ENCODE measurements at places on chromosomes 3 and 15.

DNA sequence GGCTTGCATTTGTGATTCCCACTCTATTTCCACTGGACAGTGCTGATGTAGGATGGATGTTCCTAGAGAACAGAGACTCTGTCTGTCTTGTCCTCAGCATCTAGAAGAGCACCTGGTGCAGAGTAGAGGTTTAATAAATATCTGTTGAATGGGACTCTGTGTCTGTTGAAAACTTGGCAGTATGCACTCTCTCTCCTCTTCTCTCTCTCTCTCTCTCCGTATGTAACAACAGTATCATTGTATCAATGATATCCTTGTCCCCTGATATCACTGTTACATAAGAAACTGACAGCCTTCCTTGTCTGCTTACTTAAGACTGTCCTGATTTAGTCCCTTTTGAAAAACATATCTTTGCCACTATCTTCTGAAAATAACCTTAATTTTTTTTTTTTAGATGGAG, 24.3 kb upstream of the MGLL start:
- DNase-seq = no peak

DNA sequence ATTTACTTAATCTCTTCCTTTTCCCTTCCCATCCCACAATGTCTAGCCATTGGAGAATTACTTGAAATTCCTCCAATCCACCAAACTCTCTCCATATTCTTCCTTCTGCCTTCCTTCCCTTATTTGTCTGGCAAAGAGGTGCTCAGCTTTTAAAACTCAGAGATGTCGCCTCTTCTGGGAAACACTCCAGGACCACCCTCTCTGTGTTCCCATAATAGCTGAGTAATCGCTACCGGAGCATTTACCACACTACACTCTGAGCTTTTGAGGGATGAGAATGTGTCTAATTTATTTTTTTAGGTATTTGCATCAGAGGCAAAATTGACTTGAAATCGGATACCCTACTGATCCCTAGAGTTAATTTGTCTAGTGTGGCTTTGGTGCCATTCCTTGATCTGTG, 245.7 kb upstream of the TPRG1 start:
- no peak for DNase-seq

DNA sequence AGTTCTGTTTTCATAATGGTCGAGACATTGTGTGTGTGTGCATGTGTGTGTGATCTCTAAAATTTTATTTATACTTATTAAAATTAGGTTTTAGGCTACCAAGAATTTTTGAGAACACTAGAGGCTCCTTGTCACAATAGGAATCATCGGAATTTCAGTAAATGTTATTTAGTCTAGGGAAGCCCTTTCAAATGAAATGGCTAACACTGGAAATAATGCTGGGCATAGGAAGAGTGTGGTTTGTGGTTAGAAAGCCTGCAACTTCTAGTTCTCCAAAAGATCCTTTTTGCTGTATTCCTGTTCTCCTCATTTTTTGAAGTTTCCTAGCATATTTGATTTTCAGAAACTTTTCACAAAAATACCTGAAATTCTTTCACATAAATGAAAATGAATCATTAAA, 92.5 kb upstream of the MBNL1 start:
- no peak for DNase-seq

DNA sequence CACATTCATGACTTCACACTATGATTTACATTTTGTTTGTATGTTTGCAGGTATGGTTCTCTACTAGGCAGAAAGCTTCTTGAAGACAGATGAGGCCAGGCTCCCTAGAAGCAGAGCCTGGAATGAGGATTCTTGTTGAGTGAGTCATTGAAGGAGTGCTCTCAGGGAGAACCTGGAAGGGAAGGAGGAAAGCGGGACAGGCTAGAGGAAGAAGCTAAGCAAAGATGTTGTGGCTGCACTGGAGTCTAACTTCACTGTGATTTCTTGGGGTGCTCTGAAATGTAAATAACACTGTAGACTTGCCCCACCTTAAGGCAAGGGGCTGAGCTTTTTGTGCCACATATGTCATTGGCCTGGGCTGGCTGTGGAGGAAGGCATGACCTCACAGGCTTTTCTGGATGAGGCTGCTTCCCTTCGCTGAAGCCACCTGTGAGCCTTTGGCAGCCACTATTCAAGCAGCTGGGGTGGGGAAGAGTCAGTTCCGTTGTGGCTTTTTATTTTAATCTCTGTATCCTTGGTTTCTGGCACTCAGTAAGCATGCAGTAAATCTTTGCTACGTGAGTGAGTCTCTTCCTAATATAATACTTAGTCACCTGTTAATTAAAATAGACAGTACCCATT, 307.3 kb downstream of the SV2B start:
- DNase-seq = no peak

- DNase-seq = no peak
These were observed 59.0 kb downstream of the CHCHD6 start for GRCh38 chr3:126763035-126763434.

DNA sequence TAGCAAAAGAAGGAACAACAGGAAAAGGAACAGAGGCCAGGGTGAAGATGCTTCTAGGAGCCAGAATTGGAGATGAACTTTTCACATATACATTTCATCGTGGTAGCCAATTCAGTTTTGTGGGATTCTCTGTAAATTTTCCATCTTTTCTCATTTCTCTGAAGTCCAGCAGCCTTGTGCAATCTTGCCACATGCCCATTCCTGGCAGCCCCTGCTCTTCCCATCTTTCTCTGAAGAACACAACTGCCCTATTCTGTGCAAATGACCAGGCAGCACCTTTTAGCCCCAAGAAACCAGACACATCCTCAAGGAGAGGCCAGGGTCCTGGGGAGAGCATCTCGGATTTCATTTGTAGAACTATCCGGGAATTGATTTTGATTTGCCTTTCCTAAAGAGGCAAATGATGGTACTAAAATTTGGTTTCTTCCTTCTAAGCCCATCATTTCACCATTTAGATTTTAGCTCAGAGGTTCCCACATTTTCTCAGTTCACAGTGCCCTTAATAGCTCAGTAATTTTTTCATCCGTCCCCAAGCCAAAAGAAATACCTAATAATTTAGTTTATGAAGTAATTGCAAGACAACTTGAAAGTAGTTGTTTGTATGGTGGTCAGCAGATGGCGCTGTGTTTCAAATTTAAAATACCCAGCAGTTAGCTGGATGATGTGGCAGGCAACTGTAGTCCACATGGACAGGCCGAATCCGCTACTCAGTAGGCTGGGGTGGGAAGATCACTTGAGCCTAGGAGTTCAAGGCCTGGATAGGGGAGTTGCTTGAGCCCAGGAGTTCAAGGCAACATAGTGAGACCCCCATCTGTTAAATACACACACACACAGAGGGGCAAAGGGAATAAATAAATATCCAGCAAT, 61.3 kb upstream of the ACKR4 start:
- peak; percentile 10 for DNase-seq

DNA sequence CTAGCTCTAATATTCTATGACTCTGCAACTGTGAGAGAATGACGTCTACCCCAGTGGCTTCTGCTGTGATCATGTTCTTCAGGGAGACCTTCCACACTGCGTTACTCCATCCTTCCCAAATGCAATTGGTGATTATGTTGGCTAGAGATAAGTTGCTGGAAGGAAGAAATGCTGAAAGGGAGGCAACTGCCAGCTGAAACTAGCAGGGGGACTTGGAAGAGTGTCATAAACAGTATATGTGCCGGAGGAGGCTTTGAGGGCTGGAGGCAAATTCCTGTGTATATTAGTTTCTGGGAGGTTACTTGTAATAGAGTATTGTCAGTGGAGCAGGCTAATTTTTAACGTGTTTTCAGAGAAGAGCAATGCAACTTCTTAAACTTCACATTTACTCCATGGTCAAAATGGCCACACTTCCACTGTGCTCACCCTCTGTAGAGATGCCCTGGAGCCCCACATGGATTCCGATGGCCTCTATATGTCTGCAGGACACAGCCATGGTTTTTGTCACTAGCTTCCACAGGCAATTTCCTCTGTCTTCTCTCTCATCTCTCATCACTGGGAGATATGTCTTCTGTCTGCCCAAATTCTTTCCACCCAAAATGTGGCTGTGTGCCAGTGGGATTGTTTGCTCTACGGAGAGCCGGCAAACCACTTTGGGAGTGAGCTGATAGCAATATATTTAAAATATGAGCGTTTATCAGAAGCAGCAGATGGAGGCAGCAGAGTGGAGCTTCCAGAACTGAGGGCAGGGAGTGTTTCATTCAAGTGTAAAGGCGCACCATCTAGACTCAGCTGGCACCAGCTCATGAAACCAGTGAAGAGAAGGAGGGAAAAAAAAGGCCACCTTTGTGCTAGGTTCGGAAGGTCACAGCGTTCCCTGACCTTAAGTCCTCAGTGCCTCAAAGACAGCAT, 13.3 kb upstream of the CD47 start:
- DNase-seq = no peak

DNA sequence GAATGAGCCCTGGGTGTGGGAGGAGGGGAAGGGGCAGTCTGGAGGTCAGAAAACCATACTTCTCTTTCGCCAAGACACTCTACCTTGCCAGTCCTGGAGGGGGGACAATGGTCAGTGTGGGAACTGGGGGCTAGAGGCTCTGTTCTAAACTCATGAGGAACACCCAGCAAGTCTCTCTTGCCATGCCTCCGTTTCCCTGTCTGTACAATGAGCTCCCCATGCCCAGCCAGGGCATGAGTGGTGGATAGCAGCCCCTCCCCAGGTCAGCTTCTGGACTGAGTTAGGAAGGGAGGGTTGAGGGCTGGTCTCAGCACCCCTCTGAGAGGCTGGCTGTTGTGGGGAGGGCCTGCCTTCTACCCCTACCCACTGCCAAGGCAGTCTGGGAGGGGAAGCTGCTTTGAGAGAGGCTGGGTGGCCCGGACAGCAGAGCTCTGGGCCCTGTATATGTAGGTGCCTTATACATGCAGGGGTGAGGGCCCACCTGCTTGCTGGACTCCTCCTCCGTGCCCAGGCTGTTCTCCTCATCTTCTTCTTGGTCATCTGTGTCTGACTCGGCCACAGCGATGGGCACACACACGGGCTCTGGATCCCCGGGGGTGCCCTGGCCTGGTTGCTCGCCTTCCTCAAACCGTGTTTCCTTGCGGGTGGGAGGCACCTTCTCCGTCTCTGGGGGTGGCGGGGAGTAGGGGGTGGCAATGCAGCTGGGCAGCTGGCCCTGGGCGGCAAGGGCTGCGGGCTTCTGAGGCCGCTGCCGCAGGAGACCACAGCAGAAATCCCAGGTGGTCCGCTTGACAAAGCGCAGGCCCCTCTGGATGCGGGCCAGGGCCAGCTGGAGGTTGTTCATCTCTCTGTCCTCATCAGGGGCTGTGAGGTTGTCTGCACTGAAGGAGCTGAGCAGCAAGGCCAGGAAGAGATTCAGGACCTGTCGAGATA, 68.8 kb downstream of the SCN5A start:
- no peak for DNase-seq

DNA sequence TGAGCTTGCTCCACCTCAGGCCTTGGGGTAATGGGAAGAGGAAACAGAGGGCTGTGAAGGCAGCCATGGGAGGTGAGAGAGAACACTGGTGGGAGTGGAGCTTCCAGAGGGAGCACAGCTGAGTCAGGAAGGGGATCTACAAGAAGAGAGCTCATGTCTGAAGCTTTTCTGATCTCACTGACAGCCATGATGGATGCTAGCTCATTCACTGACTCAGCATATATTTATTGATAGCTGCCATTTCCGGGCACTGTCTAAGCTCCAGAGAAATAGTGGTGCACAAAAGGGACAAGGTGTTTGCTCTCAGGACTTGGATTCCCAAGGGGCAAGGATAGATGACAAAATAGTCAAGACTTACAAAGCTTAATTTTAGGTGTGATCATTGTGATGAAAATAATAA, 218.8 kb downstream of the CLSTN2 start:
- no peak for DNase-seq

DNA sequence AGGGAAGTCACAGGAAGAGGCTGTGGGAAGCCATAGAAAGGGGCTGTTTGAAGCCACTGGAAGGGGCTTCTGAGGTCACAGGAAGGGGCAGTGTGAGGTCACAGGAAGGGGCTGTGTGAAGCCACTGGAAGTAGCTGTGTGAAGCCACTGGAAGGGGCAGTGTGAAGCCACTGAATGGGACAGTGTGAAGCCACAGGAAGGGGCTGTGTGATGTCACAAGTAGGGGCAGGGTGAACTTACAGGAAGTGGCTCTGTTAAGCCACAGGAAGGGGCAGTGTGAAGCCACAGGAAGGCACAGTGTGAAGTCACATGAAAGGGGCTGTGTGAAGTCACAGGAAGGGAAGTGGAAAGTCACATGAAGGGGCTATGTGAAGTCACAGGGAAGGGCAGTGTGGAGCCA, 33.1 kb downstream of the GASK1A start:
- DNase-seq = no peak

GRCh38 chr3:4845882-4846281, 133.4 kb upstream of the BHLHE40 start:
- DNase-seq = no peak

GRCh38 chr3:36196058-36196457, 184.2 kb upstream of the STAC start:
- DNase-seq = no peak

GRCh38 chr3:194489736-194490612, 3.2 kb upstream of the ATP13A3 start:
- DNase-seq = no peak

- no peak for DNase-seq
These were observed 191.8 kb upstream of the CGNL1 start for GRCh38 chr15:57184502-57184901.

DNA sequence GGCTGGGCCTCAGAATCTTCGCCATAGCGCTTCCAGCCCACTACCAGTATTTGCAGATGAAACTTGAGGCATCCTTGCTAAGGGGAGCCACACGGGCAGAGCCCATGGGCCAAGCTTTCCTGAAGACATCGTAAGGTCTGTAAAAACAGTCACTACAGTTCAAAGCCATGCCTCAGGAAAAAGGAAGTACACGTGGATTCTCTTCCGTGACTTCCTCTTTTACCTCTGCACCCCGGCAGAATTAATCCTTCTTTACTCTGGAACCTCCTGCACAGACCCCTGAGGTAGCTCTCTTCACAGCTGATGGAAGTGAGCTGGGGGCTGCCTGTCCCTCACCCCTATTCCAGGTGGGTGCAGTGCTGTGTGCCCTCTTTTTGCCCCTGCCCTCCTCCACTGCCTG, 129.2 kb downstream of the CHDH start:
- DNase-seq = no peak

GRCh38 chr15:45776772-45777171, 141.9 kb downstream of the SQOR start:
- no peak for DNase-seq

- no peak for DNase-seq
These were observed 76.1 kb downstream of the FAM174B start for GRCh38 chr15:92579486-92579885.

DNA sequence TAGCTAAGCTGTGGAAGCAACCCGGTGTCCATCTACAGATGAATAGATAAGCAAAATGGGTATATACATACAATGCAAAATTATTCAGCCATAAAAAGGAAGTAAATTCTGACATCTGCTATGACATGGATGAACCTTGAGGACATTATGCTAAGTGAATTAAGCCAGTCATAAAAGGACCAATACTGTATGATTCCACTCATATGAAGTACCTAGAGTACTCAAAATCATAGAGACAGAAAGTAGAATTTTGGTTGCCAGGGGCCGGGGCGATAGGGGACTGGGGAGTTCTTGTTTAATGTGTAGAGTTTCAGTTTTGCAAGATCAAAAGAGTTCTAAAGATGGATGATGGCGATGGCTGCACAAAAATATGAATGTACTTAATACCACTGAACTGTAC, 10.3 kb downstream of the EID1 start:
- no peak for DNase-seq

GRCh38 chr3:192207239-192207638, 520.1 kb downstream of the FGF12 start:
- no peak for DNase-seq

Data from NCI-H1417 treated with DMSO at 0.1 percent for 48 hours (cell line).